Stimulated activated CD8-positive, alpha-beta memory T cell treated with anti-CD3 and anti-CD28 coated beads, Interleukin-15, amount 100 ng/mL, for 1 hour (primary cell): ENCODE measurements at places on chromosomes 16 and 17.

- DNase-seq, result no peak
Measured at GRCh38 chr17:36808180-36808661, 129.1 kb upstream of the LHX1 start.

GRCh38 chr16:68113765-68114240 lies 28.6 kb downstream of the NFATC3 start:
- no peak for DNase-seq

GRCh38 chr17:40291281-40291664 lies 3.6 kb downstream of the CDC6 start:
- no peak for DNase-seq

DNA sequence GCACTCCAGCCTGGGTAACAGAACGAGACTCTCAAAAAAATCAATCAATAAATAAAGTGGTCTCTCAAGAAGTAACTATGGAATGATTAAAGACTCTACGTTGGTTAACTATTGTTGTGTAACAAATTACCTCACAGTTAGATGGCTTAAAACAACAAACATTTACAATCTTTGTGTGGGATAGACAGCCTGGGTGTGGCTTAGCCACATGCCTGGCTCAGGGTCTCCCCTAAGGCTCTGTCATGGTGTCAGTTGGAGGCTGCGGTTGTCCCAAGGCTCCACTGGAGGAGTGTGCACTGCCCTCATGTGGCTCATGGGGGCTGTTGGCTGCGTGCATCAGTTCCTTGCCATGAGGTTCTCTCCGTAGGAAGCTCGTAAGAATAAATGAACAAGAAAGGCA lies 294.5 kb downstream of the SNX29 start:
- no peak for DNase-seq

DNA sequence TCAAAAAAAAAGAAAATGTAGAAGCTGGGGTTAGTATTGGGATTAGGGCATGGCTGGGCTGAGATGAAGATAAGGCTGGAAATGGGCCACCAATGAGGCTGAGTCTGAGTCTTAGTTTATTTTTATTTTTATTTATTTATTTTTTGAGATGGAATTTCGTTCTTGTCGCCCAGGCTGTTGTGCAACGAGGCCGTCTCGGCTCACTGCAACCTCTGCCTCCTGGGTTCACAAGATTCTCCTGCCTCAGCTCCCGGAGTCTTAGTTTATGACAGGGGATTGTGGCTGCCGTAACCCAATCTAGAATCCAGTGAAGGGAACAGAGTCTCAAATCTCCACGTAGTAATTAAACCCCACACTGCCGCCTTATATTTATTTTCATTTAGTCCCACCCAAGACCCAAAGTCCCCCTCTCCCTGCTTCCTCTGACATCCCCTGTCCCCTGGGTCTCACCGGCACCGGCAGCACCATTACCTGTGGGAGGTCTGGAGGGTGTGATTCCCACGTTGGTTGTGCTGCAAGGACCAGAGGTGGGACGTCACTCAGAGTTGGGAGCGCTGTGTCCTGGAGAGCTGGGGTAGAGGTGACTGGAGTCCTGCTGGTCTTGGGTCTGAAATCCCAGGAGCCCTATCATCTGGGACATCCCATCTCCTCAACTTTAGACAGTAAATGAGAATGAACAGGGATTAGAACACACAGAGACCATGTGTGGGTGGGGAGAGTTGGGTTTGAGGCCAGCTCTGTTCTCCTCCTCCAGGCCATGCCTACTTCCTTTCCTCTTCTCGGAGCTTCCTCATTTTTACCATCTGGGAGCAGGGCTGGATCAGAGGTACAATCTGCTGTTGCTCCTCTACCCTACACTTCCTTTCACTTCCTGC lies at the start of gene CLEC10A:
CLEC10A (minus strand) TSS at position 671 of the 875 bp plus-strand sequence. CDS start 1,439 bp downstream, outside the sequence.
- DNase-seq, result no peak

GRCh38 chr16:21300309-21301167 lies 22.4 kb upstream of the CRYM start:
- DNase-seq, result no peak
